ENCODE measurements at places on chromosomes 1 and 21.
A peak's percentile ranks its signal among the peaks of the same experiment; 100 is the strongest.

DNA sequence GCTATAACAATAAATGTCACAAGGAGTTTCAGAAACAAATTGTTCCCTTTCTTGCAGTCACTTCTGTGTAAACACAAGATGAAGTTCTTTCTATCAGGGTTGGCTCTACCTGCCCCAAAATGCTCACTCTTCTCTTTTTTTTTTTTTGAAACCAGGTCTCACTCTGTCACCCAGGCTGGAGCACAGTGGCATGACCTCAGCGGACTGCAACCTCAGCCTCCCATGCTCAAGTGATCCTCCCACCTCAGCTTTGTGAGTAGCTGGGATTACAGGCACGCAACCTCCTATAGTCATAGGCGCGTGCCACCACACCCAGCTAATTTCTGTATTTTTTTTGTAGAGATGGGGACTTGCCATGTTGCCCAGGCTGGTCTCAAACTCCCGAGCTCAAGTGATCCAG, 10.5 kb upstream of the CTNNBIP1 start:
- no peak for DNase-seq

DNA sequence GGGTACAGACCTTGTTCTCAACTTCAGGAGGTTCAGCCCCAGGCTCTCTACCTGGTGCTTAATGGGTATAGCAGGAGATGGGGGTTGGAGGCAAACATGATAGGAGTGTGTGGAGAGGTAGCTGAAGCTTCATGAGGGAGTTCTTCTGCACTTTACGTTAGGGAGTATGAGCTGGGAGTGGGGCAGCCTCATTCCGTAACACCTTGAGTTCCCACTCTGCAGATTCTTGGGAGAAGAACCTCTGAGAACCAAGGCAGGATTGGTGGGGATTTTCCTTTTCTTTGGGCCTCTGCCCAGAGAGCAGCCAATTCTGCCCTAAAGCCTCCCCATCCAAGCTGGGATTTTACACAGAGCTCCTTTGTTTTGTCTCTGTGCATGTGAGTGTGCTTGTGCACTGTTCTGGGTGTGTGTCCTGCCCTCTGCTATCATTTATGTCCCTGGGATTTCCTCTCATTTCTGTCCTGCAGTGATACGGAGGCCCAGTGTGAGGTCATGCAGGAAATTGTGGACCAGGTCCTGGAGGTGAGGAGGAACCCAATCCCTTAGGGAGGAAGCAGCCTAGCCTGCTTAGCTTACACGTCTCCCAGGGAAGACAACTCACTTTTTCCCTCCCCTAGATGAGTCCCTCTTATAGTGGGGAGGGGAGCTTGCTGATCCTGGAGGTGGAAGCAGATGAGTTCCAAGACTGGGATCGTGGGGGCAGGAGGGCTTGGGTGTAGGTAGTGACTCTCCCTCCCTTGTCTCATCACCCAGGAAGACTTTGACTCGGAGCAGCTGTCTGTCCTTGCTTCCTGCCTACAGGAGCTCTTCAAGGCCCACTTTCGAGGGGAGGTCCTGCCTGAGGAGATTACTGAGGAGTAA, 11.6 kb upstream of the SLC27A3 start:
- DNase-seq = no peak

- peak; percentile 1 for DNase-seq
These were observed 1.9 kb upstream of the OR13G1 start for GRCh38 chr1:247681288-247681897.

- DNase-seq = no peak
These were observed 3.7 kb downstream of the VANGL2 start for GRCh38 chr1:160404094-160404493.

GRCh38 chr1:96598416-96599168, 123.0 kb upstream of the PTBP2 start:
- no peak for DNase-seq

DNA sequence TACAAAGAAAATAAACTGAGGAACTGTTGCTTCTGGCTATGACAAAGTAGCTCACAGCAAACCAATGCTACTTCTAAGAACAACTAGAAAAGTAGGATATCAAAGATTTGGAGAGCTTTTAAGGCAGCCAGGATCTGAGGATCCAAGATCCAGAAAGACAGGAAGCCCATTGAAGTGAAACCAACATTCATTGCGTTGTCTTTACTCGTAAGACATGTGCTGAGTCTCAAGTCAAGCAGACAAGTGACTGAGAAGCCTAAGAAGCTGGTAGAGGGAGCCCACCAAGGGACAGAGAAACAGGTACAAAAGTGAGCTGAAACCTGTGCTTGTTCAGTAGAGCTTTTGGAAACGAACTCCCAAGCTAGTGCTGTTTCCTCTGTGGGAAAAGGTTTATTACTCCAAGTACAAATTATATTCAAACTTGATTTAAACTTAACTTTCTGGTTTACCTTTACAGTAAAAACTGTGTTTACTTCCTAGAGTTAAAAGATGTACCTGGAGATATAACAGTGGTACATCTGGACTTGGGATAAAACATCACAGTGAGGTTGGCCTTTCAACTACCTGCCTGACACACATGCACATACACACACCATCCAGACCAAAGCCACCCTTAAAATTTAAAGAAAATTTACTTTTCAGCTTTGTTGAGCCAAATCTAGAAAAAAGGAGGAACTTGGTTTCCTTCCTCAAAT, 41.2 kb downstream of the NME7 start:
- no peak for DNase-seq

- DNase-seq = no peak
These were observed 13.0 kb downstream of the TDRKH start for GRCh38 chr1:151777317-151777716.

- no peak for DNase-seq
These were observed 15.5 kb downstream of the SMYD3 start for GRCh38 chr1:246491551-246492053.

Measured in HS-27A (cell line).